Urinary bladder (tissue), 4 donors: ENCODE measurements at places on chromosomes 2 and 18. TPM values are rescaled to one million over a fixed set of nuclear protein-coding genes. Genes with fewer than 3 reads are reported as not detected.

PIEZO2 gene
- total RNA-seq, result 78.1 TPM

CDKL4 gene
- total RNA-seq, result 7.5 TPM

SPTBN1 gene
- 352 TPM for total RNA-seq

KCNG2 gene
- total RNA-seq, result 0.21 TPM

GALR1 gene
- total RNA-seq, result 1.1 TPM

ARID5A gene
- 10.7 TPM for total RNA-seq

TPO gene
- 0.74 TPM for total RNA-seq

RGPD5 gene
- 125 TPM for total RNA-seq

SERPINB10 gene
- 0.21 TPM for total RNA-seq
